ENCODE measurements at places on chromosomes 2 and 18. TPM values are rescaled to one million over a fixed set of nuclear protein-coding genes. Genes with fewer than 3 reads are reported as not detected.

GRCh38 chr18:32208023-32208422 lies 18.2 kb downstream of the MEP1B start:
- DNase-seq = no peak

DNA sequence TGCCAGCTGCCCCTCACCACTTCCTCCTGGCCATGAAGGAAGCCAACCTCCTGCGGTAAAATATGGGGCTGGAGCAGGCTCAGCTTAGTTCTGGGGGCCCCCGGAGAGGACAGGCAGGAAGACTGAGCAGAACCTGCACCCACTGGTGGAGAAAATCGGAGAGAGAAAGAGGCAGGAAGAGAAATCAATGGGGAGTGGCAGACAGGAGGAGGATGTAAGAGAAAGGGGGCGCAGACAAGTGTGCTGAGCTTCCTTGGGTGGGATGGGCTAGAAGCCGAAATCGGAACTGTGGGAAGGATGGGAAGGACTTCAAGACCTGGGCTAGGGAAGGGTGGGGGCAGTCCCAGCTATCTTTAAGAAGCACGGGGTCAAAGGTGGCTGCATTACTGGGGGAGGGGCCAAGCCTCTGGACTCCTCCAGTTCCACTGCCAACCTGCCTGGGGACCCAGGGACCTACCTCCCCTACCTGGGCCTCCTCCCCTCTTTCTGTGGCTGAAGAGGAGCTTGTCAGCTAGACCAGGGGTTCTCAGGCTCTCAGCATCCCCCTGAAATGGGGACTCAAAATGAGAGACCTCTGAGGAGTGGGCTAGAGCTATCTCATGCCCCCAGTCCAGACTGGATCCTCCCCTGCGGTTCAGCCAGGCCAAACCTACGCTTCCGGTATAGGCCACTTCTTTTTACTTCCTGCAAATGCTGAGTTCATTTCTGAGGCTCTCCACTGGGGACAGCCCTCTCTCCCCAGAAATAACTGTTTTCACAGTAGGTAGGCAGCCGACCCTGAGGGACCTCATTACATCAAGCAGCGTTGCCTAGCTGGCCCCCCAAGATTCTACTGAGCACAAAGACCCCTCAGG lies 33.6 kb upstream of the B3GNT7 start:
- DNase-seq = no peak

- DNase-seq = no peak
Observed at GRCh38 chr2:120778244-120778643, 42.6 kb downstream of the GLI2 start.

The TMEM200C gene
- total RNA-seq = 0.98 TPM

DNA sequence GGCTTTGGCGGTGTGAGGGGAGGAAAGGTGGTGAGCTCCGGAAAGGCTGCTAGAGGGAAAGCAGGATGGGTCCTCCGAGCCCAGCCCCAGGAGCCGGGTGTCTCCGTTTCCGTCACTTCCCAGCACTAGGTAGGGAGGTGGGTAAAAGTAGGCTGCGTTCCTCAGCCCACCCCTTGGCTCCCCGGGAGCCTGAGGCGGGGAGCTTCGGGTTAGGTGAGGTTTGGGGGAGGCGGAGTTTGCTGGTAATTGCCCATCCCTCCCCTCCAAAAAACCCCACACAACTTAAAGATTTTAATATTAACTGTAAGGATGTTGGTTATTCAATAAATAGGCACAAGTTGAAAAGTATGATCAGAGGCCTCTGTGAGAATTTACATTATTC lies 552 bp upstream of the ATF2 start:
- no peak for DNase-seq

The PLCD4 gene
- 8.0 TPM for total RNA-seq

- DNase-seq = no peak
Observed at GRCh38 chr18:62614494-62614893, 91.7 kb downstream of the ZCCHC2 start.

DNA sequence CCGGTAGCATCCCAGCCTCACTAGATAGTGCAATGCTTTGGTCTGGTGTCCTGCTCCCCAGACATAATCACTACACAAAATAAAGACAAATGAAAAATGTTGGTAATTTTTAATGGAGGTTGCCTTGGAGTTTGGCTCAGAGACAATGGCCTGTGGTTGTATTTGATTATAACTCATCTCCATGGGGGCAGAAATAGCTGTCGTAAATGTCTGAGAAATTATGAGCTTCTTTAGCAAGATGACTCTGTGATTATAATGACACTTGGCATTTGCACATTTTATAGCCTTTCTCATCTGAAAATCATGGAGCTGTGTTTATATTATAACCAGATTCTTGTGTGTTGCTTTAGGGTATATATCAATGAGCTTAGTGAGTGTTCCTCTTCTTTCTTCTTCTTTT lies 1779.7 kb upstream of the CELF4 start:
- no peak for DNase-seq

The TMEM198 gene
- 1.6 TPM for total RNA-seq

The PCGF1 gene
- 19.8 TPM for total RNA-seq

DNA sequence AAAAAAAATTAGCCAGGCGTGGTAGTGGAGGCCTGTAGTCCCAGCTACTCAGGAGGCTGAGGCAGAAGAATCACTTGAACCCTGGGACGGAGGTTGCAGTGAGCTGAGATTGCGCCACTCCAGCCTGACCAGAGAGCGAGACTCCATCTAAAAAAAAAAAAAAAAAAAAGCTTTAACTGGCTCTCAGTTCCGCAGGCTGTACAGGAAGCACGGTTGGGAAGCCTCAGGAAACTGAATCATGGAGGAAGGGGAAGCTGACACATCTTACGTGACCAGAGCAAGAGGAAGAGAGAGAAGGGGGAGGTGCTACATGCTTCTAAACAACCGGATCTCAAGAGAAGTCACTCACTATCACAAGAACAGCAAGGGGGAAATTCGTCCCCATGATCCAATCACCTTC lies 505.6 kb upstream of the SLC8A1 start:
- DNase-seq = no peak

The FAM117B gene
- 13.1 TPM for total RNA-seq

DNA sequence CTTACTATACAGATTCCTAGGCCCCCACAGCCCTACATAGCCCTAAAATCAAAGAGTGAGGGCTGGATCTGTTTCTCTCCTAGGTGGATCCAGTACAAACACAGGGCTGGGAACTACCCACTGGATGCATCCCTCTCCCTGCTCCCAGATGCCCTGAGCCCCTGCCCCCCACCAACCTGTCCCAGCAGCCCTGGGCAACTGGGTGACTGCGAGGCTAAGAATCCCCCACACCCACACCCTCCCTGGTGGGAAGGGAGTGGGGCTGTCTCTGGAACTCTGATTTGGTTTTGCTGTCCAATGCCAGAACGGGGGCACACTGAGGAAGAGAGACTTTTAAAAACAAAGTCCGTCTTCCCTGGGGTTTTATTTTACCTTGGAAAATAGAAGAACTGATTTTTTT lies 113.1 kb downstream of the SMAD7 start:
- no peak for DNase-seq

The GRHL1 gene
- total RNA-seq = 2.1 TPM

The MATN3 gene
- total RNA-seq = 1.3 TPM

DNA sequence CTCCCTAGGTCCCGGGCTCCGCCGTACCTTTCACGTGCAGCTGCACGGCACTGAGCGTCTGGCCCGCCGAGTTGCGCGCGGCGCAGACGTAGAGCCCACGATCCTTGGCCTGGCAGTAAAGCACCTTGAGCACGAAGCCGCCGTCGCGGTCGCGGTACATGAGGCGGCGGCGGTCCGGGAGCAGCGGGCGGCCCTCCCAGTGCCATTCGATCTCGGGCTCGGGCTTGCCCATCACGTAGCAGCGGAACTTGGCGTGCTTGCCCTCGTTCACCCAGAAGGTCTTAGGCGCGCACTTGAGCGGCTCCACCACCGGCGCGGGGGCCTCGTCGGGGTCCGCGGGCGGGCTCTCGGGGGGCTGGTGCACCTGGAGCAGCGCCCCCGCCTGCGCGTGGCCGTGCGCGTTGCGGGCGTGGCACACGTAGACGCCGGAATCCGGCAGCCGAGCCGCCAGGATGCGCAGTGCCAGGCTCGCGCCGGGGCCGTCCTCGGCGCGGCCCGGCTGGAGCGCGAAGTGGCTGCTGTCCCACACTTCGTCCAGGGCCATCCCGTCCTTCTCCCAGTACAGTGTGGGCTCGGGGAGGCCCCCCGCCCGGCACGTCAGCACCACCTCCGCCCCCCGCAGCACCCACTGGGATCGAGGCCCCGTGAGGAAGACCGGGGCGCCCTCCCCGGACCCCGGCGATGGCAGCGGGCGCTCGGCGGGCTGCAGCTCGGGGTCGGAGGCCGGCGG lies 980 bp downstream of the OBSL1 start:
- DNase-seq = no peak

The SNORC gene
- total RNA-seq = 0.32 TPM

The ESCO1 gene
- 28.2 TPM for total RNA-seq

The MYL12A gene
- 403 TPM for total RNA-seq

The SUCLG1 gene
- total RNA-seq = 110 TPM

The COL4A3 gene
- total RNA-seq = 2.9 TPM

DNA sequence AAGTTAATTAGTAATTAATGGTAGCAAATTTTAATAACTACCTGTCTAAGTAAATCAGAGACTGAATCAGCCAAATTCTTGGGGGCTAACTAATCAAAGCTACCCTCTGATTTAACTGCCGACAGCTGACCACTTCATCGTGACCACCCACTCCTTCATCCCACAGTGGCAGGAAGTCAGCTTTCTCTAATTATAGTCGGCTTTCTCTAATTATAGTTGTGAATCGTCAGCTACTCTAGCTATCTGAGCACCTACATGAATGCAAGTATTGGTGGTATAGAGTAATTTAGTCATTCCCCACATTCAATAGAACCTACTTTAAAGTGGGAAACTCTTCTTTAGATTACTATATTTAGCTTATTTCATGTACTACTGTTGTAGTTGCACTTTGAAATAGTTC lies 185.5 kb downstream of the PTGR3 start:
- no peak for DNase-seq

DNA sequence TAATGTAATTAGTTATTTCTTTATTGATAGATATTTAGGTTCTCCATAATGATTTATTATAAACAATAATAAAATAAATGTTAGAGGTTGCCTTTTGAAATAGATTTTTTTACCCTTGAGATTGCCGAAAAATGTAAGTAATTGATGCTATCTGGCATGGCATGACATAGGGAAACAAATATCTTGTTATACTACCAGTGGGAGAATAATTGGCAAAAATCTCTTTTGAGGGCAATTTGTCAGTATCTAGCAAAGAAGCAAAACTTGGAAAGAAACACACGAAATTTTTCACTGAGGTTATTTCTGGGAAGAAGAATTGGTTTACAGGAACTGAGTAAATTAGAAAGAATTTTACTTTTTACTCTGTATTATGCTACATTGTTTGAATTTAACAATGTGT lies 547.2 kb upstream of the SETBP1 start:
- no peak for DNase-seq

The LINC00305 gene
- total RNA-seq = not detected

- DNase-seq = no peak
Observed at GRCh38 chr2:130870779-130871178, 34.1 kb downstream of the ARHGEF4 start.

The SIX2 gene
- total RNA-seq = 3.5 TPM

The OTOF gene
- 0.33 TPM for total RNA-seq

DNA sequence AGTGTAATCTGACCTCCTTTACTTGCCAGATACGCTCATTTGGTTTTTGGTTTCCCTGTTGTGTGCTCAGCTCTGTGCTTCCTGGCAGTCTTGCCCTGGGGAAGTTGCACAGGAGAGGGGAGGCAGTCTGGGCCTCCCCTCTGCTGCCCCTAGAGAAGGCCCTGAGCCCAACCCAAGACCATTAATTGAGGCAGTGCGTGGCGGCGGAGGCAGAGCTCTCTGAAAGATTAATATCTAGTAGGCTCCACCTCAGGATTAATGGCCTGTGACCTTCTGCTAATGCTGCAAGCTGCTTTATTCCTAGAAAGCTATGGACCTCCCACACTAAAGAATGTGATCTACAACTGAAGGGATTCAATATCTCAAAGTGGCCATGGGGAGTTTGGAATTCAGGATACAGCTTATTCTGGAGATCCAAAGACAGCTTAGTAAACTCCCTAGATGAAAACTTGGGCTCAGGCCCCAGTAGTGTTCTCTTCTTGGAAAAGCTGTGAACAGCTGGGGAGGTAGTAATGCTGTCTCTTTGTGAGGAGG lies 41.4 kb upstream of the MAPRE2 start:
- no peak for DNase-seq

DNA sequence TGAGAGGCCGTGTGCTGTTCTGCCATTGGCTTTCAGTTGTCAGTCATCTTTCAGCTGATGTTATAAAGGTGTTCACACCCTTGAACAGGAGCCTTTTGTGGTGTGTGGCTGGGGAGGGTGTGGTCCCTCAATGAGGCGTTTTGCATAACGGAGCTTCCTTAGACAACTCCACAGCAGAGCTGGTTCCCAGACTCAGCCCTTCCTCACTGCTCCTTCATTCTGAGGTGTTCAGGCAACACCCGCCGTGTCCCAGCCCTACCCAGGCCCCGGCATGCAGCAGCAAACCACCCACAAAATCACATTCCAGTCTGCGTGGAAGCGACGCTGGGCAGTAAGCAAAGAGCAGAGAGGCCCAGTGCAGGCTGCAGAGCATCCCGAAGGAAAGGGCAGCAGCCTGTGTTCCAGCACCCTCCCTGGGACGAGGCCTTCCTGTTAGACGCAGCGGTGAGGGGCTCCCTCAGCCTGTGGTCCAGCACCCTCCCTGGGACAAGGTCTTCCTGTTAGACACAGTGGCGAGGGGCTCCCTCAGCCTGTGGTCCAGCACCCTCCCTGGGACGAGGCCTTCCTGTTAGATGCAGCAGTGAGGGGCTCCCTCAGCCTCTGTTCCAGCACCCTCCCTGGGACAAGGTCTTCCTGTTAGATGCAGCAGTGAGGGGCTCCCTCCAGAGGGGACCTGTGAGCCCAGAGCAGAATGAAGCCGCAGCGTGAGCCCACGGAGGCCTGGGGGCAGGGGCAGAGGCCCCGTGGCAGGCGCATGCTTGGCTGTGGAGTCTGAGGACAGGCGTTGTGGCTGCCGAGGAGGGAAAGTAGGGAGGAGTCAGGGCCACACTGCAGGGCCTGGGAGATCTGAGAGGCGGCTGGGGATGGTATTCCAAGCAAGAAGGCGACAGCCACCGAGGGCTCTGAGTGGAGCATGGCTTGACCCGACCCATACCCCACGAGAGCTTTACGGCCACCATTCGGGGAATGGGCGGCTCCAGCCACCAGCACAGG lies 201.8 kb upstream of the HDAC4 start:
- DNase-seq = no peak
